ENCODE measurements at places on chromosomes 5 and 9.

GRCh38 chr5:126437721-126438120, 14.5 kb downstream of the GRAMD2B start:
- no peak for DNase-seq

GRCh38 chr9:127950513-127951289, 13.0 kb upstream of the DPM2 start:
- no peak for DNase-seq

GRCh38 chr5:14880688-14881087, 9.1 kb upstream of the ANKH start:
- peak; percentile 38 for DNase-seq

DNA sequence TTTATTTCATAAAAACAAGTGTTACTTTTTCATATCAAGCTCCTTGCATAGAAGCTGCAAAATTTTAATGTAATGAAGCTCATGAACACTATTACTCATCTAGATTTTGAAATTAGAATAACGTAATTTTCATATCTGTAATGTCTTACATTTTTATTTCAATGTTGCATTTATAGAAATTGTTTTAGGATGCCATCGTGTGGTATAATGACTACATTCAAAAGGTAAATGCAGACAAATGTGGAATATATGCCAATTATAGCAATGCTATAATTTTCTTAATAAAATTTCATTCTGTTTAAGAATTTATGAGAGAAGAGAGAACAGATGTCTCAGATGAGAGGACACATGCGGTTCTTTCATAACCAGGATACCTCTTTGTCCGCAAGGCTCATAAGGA, 230.2 kb downstream of the TMEM232 start:
- no peak for DNase-seq

DNA sequence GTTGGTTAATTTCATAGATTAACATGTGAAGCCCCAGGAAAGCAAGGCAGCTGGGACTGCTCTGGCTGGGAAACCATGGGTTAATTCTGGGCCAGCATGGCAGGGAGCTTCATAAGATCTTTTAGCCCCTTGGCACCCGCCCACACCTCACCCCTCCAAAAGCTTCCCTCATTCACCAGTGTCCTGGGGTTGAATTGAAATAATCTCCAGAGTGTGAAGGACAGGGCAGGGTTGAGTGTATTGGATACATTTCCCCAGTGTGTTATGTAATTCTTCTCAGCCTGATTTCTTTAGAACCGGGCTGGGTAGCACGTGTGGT, 19.4 kb downstream of the WNT8A start:
- no peak for DNase-seq

DNA sequence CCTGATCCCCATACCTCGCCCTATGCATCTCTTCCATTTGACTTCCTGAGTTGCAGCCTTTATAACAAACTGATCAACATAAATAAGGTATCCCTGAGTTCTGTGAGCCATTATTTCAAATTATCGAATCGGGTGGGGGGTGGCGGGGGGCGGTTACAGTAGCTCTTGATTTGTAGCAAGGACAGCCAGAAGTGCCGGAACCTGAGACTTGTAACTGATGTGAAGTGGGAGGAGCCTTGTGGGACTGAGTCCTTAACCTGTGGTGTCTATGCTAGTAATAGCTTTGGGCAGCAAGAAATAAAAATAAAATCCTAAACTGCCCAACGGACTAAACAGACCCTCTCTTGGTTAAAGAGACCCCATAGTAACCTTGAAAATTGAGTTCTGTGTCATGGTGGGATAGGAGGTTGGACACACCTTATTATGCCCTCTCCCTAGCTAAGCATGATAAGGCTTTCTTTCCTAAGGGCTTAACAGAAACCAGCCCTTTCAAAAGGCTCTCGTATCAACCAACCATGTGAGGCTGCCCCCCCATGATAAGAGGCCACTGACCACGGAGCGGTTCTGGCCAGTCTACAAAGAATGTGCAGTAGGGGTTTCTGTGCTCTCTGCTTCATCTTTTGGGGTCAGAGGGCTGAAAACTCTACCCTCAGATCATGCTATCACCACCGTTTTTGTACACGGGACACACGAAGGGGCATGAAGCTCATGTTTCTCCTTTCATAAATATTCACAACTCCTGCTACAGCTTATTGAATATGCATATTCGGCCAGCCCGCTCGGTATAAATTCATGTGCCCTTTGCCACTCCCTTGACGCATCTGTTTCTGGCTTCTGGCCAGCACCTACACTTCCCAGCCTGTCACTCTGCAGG, 39.5 kb upstream of the IQGAP2 start:
- no peak for DNase-seq

GRCh38 chr5:34486160-34486848, 169.8 kb upstream of the RAI14 start:
- peak; percentile 90 for DNase-seq

GRCh38 chr9:126704892-126705766, 91.4 kb downstream of the LMX1B start:
- DNase-seq = peak; percentile 70

DNA sequence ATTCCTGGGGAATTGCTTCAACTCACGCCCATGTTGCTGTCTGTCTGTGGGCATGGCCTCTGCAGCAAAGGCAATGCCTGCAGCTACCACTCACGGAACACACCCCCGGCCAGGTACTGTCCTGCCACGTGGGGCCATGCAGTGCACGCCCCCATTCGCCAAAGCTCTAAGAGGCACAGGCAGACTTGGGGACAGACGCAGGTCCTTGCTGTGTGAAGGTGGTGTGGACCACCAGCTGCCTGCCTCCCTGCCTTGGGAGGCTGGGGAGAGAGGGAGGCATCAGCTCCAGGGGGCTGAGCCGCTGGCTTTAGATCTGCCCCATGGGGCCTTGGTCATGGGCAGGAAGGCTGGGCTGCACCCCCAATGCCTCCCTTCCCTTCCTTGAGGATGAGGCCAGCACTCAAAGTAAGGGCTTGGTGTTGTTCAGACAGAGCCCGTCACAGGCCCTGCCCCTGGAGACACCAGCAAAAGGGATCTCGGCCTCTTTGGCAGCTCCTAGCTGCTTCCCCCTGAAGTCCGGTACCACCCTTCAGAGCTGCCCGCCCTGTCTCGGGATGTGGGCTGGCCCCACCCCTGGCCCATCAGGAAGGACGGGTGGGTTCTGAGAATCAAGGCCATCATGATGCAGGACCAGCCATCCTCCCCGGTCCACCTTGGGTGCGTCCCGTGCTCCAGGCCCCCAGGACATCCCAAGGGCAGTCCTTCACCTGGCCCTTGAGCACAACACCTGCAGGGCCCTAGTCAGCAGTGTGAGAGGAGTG, 2.3 kb downstream of the GRIN1 start:
- DNase-seq = no peak

DNA sequence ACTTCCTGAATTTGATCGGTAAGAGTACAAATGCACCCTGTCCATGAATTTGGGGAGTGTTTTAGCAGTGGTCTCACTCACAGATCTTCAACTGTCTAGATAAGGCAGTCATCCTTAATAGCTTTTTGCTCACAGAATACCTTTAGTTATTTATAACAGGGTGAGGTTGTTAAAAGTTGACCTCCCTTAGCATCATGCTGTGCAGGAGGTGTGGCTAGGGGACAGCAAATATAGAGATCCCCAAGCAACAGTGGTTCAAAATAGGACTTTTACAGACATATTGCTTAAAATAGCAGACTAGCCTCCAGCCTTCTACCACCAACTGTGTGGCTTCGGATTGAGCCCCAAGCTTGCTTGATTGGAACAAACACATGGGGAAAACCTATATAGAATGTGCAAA, 724.4 kb downstream of the TLE1 start:
- no peak for DNase-seq

DNA sequence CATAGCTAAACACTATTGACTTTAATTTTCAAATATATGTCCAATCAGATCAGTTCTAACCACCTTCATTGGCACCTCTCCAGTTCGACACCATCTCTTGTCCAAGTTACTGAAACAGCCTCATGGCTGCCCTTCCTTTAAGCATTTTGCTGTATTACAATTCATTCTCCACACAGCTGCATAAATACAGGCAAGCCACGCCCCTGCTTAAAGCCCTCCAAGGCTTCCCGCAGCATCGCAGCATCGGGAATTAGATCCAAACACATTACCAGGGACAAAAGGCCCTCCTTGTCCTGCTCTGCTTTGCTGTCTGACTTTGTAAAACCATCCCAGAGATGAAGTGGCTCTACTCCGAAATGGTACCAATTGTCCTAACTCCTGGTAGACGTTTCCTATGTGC, 75.1 kb upstream of the RAI14 start:
- no peak for DNase-seq

- DNase-seq = no peak
These were observed 487.3 kb downstream of the CCDC171 start for GRCh38 chr9:16039988-16040761.

- DNase-seq = no peak
These were observed 35.7 kb upstream of the NTNG2 start for GRCh38 chr9:132125944-132126679.

DNA sequence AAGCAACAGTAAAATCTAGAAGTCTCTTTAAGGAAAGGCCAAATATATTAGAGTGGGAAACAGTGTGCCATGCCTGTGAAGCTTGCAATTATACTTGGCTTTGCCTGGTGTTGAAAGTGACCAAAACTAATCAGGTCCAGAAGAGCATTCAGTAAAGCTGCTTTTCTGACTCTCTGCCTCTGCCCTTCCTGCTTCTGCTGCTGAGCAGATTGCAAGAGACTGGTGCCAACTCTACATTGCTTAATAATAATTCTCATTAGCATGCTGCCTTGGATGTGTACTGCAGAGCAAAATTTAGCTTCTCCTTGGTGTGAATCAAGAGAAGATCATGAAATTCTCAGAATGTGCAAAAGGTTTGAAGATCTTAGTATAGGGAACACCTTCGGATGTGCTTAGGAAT, 120.4 kb upstream of the RFX3 start:
- no peak for DNase-seq

DNA sequence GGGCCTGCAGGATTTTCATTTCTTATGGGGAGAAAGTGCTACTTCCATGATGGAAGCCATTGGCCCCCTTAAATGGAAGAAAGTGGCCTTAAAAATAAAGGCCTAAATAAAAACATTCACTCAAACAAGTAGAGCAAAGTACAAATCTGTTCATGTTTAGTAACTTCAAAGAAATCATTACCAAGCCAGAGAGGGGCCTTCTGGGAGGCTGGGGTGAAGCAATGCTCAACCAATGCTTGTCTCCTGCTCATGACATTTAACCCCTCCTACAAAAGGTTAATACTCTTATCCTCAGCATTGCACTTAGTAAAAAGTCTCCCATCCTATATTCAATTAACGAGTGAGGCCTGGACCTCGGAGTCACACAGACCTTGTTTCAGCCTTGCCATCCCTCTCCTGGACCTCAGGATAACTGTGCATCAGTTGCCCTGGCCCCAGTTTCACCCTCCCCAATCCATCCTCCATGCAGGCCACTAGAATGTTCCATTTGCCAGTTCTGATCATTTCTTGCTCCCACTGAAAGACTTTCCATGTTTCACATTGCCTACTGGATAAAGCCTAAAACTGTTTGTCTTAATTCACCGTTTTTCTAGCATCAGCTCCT, 36.9 kb upstream of the ALDH1B1 start:
- no peak for DNase-seq

DNA sequence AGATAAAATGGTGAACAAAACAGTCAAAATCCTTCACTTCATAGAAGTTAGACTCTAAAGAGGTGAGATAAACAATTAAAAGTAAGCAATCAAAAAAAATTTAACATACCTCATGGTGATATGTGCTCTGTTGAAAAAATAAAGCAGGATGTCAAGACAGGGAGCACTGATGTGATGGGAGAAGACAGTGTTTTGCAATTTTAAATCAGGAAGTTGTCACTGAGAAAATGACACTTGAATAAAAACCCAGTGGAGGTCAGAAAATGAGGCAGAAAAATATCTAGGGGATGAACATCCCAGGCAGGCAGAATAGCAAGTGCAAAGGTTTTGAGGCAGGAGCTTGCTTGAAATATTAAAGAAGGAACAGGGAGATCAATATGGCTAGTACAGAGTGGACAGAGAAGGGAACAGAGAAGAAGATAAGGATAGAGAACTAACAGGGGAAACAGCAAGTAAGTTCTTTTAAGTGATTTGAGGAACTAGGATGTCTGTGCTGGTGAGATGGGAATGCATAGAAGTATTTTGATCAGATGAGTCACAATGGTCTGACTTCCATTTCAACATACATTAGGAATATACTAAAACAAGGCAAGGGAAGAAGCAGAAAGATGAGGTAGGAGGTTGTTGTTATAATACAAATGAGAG, 130.4 kb downstream of the CHSY3 start:
- DNase-seq = no peak

GRCh38 chr5:143349177-143349576, 54.3 kb downstream of the NR3C1 start:
- peak; percentile 3 for DNase-seq

DNA sequence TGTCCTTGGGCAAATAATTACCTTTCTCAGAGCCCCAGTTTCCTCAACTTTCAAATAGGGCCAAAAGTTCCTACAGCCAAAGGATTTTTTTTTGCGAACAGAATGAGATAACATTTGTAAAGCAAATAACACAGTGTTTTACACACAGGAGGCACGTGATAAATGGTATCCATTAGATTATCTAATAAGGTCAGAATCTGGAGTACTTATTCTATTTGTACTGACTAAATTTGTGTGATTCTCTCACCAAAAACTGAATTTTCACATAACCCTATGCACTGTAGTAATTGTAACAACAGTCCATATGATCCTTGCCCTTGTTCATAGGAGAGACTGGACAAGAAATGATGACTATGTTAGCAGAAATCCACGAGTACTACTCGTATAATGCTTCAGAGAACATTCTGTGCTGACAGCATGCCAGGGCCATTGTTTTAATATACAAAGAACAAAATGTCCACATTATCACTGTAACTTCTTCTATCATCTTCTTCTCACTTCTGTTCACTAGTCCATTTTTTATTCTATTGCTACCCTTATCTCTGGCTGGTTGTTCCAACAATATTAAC, 13.9 kb upstream of the FEM1C start:
- DNase-seq = no peak

- DNase-seq = no peak
These were observed 96.3 kb downstream of the GLDC start for GRCh38 chr9:6549106-6549800.

GRCh38 chr9:69993110-69993509, 50.5 kb upstream of the MAMDC2 start:
- no peak for DNase-seq

GRCh38 chr9:81594415-81594814, 94.9 kb downstream of the TLE1 start:
- no peak for DNase-seq

DNA sequence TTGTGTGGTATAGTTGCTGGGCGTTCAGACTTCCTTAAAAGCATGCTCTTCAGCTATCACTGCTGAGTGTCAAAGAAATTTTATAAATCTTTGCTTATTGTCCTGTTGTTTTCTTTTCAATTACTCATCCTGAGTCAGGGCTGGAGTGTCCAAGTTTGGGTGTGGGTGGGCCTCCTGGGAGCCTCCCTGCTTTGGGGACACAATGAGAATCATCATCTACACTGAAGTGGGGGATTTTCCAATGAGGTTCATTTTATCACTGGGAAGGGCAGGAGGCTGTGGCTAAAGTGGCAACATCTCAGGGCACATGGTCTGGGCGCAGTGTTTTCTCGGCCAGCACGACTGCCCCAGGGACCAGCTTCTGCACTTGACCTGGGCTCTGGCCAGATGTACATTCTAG, 19.5 kb downstream of the GFPT2 start:
- peak; percentile 64 for DNase-seq

GRCh38 chr9:18020121-18020745, 441.4 kb downstream of the SH3GL2 start:
- no peak for DNase-seq

Measured in HTR-8/SVneo (cell line).